ENCODE measurements at places on chromosomes 6 and 20. TPM values are rescaled to one million over a fixed set of nuclear protein-coding genes. Genes with fewer than 3 reads are reported as not detected.

Gene CRISP3
- not detected for total RNA-seq

Gene SMLR1
- not detected for total RNA-seq

Gene SLC22A3
- total RNA-seq: 6.3 TPM

Gene BANF2
- not detected for total RNA-seq

Gene XKR7
- total RNA-seq: not detected

Gene CLIC5
- 0.25 TPM for total RNA-seq
